ENCODE measurements at places on chromosomes 3 and 15. TPM values are rescaled to one million over a fixed set of nuclear protein-coding genes. Genes with fewer than 3 reads are reported as not detected.

The SPTSSB gene
- 5.9 TPM for polyA plus RNA-seq

The FBXO40 gene
- polyA plus RNA-seq, result 0.84 TPM

The SAMMSON gene
- not detected for polyA plus RNA-seq

The TYRO3 gene
- polyA plus RNA-seq, result 2.9 TPM

The RGMA gene
- 0.31 TPM for polyA plus RNA-seq

The MUC20 gene
- polyA plus RNA-seq, result 2.7 TPM

The TMEM266 gene
- polyA plus RNA-seq, result 0.51 TPM

The GOLGA8O gene
- not detected for polyA plus RNA-seq

The COL6A6 gene
- 0.27 TPM for polyA plus RNA-seq

The PARP6 gene
- polyA plus RNA-seq, result 85.5 TPM

The ZIC1 gene
- 16.1 TPM for polyA plus RNA-seq

The CAND2 gene
- 2.6 TPM for polyA plus RNA-seq

The CD200R1 gene
- 3.1 TPM for polyA plus RNA-seq

The PLA2G4F gene
- not detected for polyA plus RNA-seq

The SYNPR gene
- polyA plus RNA-seq, result 8.6 TPM

The TTC23 gene
- 0.47 TPM for polyA plus RNA-seq

The HDC gene
- 2.6 TPM for polyA plus RNA-seq

The C3orf20 gene
- polyA plus RNA-seq, result not detected

The TP63 gene
- not detected for polyA plus RNA-seq

The PPP1R14D gene
- polyA plus RNA-seq, result not detected

The ADAMTSL3 gene
- 2.2 TPM for polyA plus RNA-seq

The CCR3 gene
- polyA plus RNA-seq, result not detected

The LRRC57 gene
- 4.2 TPM for polyA plus RNA-seq

The CLDN16 gene
- not detected for polyA plus RNA-seq

The ACTC1 gene
- 2.6 TPM for polyA plus RNA-seq

The RBMS3 gene
- polyA plus RNA-seq, result 99.0 TPM

The DUOX2 gene
- polyA plus RNA-seq, result not detected

The MRPL3 gene
- 150 TPM for polyA plus RNA-seq

The TAMM41 gene
- polyA plus RNA-seq, result 35.9 TPM

The TMEM115 gene
- 24.4 TPM for polyA plus RNA-seq
